Amniotic stem cell (primary cell): ENCODE measurements at places on chromosomes 16 and 17.

DNA sequence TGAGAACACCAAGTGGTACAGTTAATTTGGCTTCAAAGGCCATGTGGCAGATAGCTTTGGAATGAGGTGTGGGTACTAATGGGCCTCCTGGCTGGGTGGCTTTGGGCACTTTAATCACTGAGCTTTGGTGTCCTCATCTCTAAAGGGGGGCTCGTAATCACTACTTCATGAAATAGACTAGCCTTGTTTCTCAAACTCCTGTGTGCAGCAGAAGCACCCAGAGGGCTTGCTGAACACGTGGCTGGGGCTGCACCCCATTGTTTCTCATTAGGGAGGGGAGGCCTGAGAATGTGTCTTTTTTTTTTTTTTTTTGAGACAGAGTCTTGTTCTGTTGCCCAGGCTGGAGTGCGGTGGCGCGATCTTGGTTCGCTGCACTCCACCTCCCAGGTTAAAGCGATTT, 5.8 kb downstream of the EPN2 start:
- DNase-seq, result no peak

DNA sequence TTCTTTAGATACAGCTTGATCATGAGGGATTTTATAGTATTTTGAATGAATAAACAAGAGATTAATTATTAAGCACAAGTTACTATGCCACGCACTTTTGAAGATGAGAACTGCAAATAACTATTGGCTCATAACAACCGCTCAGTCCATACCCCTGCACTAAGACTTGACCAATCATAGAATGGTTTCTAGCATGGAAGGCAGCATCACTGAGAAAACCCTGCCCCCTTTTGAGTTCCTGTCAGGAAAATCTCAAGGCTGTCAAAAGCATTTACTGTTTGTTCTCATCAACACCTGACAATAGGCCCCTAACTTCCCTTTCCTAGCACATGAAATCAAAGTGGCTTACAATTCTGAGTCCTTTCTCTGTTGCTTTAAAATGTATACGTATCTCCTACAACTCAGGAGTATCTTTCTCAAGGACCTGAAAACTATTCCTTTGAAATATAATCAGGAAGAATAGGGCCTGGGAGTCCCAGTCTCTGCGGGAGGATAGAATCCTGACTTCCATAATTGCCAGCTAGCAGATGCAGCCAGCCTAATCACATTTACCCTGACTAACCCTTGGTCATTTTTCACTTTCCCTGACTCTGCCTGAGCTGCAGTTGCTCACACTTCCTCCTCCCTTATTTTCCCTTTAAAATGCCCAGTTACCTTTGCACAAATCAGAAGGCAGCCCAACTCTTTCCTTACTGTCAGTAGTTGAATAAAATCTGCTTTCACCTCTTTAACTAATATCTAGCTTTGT, 9.1 kb upstream of the MMD start:
- no peak for DNase-seq

GRCh38 chr17:59534583-59534982, 30.8 kb upstream of the DHX40 start:
- DNase-seq, result no peak

DNA sequence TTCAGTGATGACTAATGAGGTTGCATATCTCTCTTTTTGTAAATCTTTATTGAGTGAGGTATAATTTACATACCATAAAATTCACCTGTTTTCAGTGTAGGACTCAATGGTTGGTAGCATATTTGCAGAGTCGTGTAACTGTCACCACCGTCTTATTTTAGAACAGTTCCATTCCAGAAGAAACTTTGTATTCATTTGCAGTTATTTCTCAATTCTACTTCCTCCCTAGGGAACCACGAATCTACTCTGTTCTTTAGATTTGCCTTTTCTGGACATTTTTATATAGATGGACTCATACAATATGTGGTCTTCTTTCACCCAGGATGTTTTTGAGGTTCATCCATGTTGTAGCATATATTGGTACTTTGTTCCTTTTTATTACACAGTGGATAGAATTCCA, 3.7 kb downstream of the FTO start:
- no peak for DNase-seq

- DNase-seq, result no peak
These were observed 34.9 kb downstream of the SMARCE1 start for GRCh38 chr17:40612599-40613244.

GRCh38 chr17:59469786-59470485, 95.5 kb upstream of the DHX40 start:
- DNase-seq, result no peak

- DNase-seq, result no peak
These were observed 51.5 kb upstream of the MGAT5B start for GRCh38 chr17:76816590-76817135.

DNA sequence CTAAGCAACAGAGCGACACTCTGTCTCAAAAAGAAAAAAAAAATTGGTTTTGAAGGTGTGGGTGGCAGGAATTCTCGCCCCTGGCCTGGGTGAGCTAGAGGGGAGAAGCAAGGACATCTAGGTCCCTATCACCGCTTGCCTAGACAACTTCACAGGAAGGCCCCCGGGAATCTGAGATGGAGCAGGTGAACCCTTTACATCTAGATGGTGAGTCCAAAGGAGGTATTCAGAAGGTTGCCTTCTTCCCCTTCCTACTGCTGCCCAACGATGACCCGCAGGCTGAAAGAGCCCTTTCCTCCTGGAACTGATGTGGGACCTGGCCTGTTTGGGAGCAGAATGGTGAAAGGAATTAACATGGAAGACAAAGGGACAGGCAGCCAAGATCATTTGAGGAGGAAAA, 1.3 kb upstream of the CRYBA1 start:
- no peak for DNase-seq

GRCh38 chr16:20923876-20924275, 23.3 kb downstream of the LYRM1 start:
- DNase-seq, result no peak

DNA sequence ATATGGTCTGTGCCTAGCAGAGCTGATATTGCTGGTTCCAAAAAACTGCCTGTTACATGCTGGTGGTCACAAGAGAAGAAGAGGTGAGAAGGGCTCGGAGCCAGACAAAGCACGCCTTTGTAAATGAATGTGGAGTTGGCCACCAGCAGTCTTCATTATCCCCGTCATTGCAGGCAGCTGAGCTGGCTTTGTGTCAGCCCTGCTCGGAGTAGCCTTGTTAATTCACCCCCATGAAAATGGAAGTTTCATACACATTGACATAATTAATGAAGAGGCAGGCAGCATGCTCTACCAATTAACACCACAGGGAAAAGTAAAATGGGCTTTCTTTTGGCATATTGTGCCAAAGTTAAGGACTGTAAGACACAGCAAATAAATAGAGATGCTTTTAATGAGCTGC, 113.7 kb upstream of the RBFOX1 start:
- no peak for DNase-seq

DNA sequence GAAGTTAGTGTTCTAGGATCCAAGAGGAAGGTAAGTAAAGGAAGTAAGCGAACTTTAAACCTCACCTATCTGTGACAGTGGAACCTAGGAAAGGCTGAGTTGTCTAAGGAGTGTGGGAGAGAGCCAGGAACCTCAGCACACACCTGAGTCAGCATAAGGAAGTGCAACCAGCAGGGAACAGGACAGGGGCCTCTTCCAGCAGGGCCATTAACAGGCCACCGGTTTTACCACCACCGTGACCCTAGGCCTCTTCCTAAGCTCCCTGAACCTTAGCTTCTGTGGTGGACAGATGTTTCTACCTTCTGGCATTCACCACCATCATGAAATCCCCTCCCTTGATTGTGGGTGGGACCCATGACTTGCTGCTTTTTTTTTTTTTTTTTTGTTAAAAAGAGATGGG, 26.7 kb upstream of the GPATCH8 start:
- DNase-seq, result no peak

DNA sequence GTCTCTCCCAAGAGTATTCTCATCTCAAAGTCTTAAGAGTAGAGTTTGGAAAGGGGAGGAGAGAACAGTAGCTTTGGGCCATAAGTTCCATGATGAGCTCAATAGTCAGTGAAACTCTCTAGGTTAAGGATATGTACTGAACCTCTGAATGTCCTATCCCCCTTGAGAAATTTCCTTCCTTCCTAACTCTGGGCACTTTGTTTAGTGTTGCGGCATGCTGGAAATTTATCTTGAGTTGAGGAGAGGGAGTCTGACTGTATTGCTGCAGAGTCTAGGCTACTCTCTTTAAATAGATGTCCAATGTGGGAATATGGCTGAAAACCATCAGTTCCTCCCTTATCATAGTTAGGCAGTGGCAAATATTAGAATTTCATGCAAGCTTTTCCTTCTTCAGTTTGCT, 16.1 kb downstream of the MRTFB start:
- DNase-seq, result no peak

DNA sequence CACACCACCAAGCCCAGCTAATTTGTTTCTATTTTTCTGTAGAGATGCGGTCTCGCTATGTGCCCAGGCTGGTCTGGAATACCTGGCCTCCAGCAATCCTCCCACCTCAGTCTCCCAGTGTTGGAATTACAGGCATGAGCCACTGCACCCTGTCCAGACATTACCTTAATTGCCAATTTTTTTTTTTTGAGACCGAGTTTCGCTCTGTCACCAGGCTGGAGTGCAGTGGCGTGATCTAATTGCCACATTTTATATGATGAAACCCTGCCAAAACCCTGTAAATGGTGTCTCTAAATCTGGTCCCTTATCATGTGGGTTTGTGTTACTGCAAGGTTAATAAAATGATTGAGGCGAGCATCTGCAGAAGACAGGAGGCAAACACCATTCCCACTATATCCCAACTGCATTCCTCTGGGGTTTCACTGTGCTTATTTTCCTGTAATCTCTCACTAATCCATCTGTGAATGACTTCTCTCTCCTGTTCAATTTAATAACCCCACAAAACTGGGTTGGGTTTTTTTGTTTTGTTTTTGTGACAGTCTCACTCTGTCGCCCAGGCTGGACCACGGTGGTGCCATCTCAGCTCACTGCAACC, 19.4 kb upstream of the TRIM25 start:
- DNase-seq, result no peak

DNA sequence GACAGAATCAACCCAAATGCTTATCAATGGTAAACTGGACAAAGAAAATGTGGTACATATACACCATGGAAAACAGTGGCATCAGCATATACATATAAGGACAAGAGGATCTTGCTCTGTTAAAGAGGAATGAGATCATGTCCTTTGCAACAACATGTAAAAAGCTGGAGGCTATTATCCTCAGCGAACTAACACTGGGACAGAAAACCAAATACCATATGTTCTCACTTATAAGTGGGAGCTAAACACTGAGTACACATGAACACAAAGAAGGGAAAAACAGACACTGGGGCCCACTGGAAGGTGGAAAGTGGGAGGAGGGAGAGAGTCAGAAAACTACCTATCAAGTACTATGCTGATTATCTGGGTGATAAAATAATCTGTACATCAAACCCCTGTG, 447.3 kb upstream of the MAF start:
- DNase-seq, result no peak

DNA sequence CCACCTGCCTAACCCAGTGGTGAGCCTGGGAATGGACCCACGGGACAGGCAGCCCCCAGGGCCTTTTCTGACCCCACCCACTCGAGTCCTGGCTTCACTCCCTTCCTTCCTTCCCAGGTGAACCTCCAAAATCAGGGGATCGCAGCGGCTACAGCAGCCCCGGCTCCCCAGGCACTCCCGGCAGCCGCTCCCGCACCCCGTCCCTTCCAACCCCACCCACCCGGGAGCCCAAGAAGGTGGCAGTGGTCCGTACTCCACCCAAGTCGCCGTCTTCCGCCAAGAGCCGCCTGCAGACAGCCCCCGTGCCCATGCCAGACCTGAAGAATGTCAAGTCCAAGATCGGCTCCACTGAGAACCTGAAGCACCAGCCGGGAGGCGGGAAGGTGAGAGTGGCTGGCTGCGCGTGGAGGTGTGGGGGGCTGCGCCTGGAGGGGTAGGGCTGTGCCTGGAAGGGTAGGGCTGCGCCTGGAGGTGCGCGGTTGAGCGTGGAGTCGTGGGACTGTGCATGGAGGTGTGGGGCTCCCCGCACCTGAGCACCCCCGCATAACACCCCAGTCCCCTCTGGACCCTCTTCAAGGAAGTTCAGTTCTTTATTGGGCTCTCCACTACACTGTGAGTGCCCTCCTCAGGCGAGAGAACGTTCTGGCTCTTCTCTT, 2.6 kb upstream of the STH start:
- no peak for DNase-seq

DNA sequence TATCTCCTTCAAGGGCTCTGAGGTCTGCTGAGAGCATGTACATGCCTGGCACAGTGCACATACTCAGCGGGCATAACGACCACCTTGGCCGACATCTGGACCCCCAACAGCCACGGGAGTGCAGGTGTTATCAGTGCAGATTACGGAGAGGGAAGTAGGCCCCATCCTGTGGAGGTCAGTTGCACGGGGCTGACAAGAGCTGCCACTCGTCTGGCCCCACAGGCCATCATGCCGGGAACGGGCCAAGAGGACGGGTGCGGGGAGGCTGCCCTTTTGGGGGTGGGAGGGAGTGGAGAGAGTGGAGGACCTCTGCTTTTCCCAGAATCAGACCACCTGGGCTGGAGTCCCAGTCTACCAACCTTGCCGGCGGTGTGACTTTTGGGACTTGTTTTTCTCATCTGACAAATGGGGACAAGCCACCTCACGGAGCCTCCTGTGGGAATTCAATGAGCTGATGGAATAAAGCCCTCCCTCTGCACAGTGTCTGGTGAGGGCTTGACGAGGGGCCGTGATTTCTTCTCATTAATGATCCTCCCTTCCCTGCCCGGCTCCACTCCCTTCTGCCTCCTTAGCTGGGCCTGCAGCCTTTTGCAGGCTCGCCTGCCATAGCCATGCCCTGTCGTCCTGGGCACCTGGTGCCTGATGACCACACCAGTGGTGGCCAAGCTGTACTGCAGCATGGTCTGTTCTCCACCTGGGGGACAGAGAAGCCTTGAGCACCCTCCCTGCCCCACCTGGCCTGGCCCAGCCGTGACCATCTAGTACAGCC, 4.6 kb downstream of the PRSS33 start:
- DNase-seq, result no peak

DNA sequence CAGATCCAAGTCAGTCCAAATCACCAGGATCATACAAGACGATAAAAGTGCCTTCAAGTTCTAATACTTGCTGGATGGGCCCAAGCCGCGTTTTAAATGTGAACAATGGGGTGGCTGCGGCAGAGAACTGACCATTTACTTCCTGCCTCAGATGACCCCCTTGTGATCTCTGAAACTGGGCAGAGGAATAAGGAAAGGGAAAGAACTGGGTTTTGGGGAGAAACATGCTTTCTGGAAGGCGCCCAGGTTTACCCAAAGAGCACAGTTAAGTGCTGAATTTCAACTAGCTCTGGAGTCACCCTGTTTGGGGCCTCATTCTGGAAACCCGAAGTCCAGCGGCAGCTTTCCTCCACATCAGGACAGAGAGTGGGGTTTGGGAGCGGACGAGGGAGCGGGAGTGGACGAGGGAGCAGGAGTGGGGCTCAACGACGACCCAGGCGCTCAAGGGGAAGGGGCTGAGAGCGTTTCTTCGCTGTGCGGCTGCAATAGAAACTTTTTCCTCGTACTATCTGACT, 1.6 kb downstream of the FAM20A start:
- DNase-seq, result no peak

- no peak for DNase-seq
These were observed 2.5 kb downstream of the KANSL1 start for GRCh38 chr17:46190763-46191162.

DNA sequence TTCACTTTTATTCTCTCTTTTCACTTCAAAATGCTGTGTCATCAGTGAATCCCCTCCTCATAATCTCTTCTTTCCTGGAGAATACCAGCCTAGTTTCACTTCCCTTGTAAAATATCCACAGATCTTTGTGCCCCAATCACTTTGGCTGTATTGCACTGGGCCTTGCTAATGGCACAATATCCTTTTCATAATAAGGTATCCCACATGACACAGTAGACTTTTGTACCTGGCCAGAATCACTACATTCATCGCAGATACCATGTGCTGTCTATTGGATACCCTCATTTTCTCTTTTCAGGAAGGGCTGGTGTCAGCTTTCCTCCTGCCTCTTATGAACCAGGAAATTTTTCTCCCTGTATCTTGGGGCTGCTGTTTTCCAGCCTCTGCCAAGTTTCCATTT, 25.7 kb upstream of the TOX3 start:
- no peak for DNase-seq
